ENCODE measurements at places on chromosomes 3 and 15.

GRCh38 chr3:188729422-188729821, 442.3 kb upstream of the TPRG1 start:
- DNase-seq = no peak

DNA sequence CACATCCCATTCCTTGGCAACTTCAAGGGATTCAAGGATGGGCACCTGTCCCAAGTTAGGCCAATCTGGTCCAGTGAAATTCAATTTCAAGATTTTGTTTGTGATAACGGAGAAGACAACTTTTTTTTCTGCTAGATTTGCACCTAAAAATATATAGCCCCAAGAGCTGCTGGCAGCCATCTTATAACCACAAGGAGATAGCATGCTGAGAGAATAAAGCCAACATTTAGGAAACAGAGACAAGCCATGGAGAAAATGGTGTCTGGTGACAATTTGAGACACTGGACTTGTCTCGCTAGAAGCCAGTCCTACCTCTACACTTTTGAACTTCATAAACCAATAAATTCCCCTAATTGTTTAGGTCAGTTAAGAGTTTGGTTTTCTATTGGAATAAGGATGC, 5.4 kb downstream of the PARL start:
- no peak for DNase-seq

GRCh38 chr3:190384309-190384756, 3.6 kb upstream of the CLDN16 start:
- peak; percentile 52 for DNase-seq

GRCh38 chr3:141052201-141053069, 1.3 kb downstream of the SPSB4 start:
- no peak for DNase-seq

DNA sequence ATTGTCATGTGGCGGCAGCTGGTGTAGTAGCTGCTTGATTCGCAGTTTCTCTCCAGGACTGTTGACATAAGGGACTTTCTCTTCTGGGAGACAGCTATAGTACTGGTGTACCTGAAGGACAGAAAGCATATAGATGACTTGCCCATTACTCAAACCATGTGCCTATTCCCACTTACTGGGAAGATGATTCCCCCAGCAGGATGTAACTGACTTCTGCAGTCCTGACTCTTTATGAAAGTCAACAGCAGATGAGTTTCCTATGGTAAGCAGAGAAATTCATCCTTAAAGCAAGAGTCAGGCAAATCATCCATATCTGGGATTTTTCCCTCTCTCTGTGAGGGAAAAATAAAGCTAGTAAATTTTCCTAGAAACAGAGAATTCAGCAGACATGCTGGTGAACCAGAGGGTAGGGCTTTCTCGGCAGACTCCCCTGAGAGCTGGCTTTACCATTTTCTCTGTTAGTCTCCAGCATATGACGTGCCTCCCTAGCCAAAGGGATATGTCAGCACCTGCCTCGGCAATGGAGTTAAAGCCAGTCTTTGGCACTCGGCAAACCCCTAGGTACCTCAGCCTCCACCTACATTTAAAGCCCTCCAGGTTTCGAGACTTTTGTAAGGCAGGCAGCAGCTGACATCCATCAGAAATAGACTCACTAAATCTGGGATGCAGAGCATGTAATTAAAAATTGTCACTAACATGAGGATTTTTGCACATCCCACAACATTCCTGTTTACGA, 62.1 kb downstream of the PRICKLE2 start:
- no peak for DNase-seq

GRCh38 chr3:152611905-152612304, 223.0 kb upstream of the P2RY1 start:
- no peak for DNase-seq

- peak; percentile 2 for DNase-seq
Observed at GRCh38 chr3:48405343-48405881, 24.5 kb downstream of the PLXNB1 start.

DNA sequence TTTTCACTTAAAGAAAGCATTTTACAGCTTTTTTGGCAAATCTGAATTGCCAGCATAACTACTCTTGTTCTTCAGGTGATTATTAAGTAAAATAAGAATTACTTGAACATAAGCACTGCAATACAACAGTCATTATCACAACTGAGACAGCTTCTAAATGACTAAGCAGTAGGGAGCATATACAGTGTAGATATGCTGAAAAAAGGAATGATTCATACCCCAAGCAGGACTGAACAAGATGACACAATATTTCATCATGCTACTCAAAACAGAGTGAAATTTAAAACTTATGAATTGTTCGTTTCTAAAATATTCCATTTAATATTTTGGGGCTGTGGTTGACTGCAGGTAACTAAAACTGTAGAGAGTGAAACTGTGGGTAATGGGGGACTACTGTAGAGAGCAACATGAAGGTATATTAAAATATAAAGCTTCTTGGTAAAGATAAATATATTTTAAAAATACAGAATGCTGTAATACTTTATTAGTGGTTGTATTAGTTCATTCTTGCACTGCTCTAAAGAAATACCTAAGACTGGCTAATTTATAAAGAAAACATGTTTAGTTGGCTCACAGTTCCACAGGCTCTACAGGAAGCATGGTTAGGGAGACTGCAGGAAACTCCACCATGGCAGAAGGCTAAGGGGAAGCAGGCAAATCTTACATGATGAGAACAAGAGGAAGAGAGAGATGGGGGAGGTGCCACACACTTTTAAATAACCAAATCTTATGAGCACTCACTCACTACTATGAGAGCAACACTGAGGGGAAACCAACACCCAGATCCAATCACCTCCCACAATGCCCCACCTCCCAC, 84.8 kb downstream of the DCLK3 start:
- no peak for DNase-seq

- DNase-seq = no peak
Observed at GRCh38 chr3:142098964-142099363, 50.4 kb downstream of the TFDP2 start.

DNA sequence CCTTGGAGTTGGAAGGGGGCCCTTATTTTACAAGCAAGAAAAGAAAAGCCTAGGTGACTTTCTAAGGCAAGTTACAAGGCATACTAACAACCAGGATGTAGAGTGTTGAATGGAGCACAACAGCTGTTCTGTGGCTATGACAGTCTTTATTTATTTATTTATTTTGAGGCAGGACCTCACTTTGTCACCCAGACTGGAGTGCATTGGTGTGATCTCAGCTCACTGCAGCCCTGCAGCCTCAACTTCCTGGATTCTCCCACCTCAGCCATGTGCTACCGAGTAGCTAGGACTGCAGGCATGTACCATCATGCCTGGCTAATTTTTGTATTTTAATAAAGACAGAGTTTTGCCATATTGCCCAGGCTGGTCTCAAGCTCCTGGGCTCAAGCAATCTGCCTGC, 973.4 kb downstream of the ROBO1 start:
- DNase-seq = no peak

DNA sequence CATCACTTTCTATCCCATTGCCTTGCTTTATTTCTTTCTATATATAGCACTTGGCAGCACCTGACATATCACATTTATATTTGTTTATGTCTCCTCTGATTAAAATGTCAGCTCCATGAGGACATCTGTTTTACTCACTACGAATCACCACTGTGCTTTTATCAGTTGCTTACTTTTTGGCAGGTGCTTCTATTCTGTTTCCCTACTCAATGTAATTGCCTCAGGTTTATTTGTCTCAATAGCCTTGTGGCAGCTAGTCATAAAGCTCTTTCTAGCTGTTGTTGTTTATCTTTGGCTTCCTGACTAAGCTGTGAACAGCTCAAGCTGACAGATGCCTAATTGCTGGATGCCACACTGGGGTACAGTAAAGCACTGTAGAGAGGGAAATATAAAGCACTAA, 85.5 kb downstream of the VPS13C start:
- no peak for DNase-seq

DNA sequence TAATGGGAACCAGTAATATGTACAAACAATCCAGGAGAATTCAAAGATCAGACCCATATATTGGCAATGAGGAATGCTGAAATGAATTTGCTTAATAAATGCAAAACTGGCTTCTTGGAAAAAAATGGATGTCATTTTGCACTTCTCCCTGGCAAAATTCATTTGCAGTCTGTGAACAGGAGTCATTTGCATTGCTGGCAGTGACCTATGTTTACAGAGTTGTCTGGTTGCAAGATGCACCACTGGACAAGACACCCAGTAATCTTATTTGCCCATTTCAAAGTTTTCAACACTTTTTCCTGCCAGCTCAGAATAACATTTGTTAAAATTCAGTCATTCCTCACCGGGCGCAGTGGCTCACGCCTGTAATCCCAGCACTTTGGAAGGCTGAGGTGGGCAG, 123.5 kb upstream of the KCNAB1 start:
- no peak for DNase-seq

DNA sequence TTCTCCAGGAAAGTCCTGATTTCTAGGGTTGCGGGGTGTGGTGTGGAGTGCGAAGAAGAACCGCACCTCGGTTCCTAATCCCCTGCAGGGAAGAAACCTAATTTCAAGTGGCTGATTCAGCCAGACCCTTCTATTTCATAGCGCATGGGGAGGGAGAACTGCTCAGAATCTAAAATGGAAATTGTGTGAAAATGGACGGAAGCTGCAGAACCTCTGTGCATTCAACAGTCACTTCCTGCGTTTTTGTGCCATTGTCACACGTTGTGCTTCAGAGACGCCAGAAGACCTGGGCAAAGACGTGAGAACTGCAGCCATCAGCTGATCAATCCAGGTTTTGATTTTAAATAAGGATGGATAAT, 1.2 kb downstream of the SIDT1 start:
- peak; percentile 56 for DNase-seq

GRCh38 chr3:184659797-184660301, 52.0 kb downstream of the MAGEF1 start:
- no peak for DNase-seq

DNA sequence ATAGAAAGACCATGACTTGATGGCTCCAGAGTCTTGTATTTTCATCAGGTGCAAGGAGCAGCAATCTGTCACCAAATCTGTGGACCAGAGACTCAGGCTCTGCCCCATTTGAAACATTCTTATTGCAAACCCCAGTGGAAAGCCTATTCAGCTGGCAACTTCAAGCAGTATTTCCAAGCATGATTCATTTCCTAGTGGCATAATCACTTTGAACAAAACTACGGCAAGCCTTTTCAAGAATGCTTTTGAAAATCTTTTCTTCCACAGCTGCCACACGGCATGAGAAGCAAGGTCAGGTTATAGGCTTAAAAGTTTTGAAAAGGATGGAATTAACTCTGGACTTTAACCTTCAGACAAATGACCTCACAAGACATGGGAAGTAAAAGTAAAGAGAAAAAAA, 122.0 kb upstream of the BFSP2 start:
- DNase-seq = no peak

DNA sequence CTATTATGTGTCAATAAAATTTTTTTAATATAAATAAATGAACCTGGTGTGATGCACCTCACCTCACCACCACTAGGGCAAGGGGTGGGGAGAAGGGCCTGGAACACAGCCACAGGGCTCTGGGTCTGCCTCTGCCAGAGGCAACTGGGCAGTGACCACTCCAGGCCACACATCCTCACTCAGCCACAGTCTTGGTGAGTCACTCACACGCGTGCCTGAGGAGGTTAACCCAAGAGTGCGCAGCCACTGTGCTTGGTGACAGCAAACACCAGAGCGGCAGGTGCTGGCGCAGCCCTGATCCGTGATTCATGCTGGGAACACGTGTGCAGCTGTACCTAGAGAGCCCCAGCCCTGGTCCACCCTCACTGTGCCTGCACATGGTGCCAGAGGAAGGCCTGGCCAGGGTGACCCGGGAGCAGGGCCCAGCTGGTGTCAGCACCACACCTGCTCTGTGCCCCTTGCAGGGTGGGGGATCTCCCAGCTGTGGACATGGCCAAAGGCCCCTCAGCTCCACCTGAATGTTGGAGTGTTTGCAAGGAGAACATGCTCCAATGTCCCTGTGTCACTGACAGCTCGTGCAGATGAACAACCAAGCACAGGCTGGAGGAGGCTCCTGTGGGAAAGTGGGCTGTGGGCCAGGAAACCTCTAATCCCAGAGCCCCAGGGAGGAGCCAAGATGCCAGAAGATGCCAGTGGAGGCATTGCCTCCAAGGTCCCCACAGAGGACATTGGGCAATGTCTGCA, 2.1 kb downstream of the SLC41A3 start:
- no peak for DNase-seq

DNA sequence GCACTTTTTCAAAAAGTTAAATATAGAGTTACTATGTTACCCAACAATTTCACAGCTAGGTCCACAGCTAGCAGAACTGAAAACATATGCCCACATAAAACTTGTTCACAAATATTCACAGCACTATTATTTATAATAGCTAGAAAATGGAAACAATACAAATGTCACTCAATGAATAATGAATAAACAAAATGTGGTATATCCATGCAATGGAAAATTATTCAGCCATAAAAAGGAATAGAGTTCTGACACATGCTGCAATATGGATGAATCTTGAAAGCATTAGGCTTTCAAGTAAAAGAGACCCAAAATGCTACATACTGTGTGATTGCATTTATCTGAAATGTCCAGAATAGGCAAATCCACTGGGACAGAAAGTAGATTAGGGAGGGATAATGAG, 111.9 kb downstream of the MECOM start:
- DNase-seq = no peak

DNA sequence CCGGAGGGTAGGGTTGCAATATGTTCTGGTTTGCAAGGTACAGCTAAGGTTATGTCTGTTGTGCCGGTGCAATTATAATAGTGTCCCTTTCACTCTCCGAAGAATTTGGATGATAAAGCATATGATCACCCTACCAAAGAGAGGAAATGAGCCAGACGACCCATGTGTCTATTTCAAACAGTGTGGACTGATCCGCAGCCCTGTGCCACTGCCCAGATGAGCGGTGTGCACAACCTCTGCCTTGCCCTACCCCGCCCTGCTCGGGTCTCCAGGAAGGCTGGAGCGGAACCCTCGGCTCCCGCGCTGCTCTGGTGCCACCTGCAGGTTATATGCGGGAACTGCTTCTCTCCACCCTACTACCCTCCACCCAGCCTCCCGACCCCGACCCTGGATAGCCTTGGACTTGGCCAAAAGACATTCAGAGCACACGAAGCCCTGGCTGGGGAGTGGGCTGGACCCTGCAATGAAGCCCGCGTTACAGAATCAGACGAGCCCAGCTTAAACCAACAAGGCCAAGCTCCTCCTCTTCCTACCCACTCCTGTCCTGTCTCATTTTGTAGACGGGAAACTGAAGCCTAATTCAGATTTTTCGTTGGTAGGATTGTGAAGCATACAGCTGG, 68.4 kb upstream of the CHRNB4 start:
- DNase-seq = peak; percentile 66

DNA sequence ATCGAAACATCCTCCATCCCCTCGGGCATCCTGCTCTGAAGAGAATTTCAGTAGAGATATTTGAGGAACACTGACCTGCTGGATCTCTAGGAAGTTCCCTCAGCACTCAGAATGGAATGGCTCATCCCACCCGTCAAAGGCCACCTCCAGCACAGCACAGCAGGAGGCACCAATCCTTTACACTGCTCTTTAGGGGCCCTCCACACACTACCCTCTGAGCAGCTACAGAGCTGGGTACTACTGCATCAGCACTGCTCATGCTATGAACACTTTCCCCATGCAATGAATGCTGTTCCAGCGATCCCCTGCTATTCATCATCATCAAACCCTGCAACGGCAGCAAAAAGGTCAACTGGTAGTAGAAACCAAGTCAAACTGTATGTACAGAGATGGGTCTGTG, 40.5 kb downstream of the IGF2BP2 start:
- DNase-seq = no peak

All from GM20000 (cell line).